CD8-positive, alpha-beta memory T cell (primary cell): ENCODE measurements at places on chromosomes 1 and 21. TPM values are rescaled to one million over a fixed set of nuclear protein-coding genes. Genes with fewer than 3 reads are reported as not detected.

DNA sequence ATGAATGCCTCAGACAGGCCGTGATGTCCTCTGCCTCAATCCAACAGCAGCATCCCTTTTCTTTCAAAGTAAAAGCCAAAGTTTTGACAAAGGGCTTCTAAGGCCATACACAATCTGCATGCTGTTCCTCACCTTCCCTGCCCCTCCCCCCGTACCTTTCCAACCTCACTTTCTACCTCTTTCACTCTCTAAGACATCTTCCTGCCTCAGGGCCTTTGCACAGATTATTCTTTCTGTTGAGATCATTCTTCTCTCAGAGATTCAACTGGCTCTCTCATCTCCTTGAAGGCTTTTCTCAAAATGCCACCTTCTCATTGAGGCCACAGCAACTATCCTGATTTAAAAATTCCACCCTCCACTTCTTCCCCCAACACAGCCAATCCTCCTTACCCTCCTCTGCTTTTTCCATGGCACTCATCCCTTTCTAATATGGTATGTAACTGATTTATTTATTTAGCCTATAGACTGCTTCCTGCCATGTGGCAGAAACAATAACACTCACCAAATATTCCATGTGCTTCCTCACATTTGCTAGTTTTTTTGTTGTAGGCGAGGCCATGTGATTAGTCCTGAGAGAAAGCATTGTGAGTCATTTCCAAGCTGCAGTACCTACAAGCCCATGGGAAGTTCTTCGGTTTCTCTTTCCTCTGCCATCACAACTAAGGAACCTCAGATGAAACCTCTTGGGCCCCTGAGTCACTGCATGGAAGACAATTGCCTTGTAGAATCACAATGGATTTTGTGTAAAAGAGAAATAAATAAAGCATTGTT lies 58.7 kb upstream of the GADD45A start:
- DNase-seq, result no peak

- no peak for DNase-seq
Measured at GRCh38 chr1:109757936-109758786, 5.6 kb downstream of the EPS8L3 start.

GRCh38 chr1:162861625-162862024 lies 650 bp upstream of the CCDC190 start:
- DNase-seq, result no peak

- no peak for DNase-seq
Measured at GRCh38 chr1:240086726-240087125, 5.0 kb upstream of the FMN2 start.

GRCh38 chr1:107548276-107548675 lies 407.4 kb downstream of the NTNG1 start:
- DNase-seq, result no peak

- DNase-seq, result no peak
Measured at GRCh38 chr1:244173240-244173639, 122.2 kb downstream of the ZBTB18 start.

DNA sequence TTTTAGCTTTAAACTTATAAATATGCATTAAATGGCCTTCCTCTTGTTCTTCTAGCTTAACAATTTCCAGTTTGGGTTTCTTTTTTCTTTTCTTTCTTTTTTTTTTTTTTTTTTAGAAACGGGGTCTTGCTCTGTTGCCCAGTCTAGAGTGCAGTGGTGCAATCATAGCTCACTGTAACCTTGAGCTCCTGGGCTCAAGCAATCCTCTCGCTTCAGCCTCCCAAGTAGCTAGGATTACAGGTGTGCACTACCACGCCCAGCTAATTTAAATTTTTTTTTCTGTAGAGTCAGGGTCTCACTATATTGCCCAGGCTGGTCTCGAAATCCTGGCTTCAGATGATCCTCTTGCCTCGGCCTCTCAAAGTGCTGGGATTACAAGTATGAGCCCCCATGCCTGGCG lies 37.9 kb upstream of the RUNX3 start:
- no peak for DNase-seq

DNA sequence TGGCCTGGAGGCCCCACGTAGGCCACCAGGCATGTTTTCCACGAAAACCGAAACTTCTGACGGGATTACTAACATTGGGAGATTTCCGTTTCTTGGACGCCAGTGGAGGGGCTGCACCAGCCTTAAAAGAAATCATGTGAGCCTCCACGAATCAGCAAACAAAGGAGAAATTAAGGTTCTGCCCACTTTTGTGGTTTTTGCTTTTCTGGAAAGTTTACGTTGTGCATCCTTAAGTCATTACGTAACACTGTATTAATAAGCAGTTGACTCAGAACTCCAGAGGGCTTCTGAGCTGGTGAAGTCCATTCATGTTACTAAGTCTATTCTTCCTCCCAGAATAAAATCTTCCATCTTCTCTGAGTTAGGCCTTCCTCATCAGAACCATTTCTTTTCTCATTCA lies 168.5 kb downstream of the PSMG1 start:
- DNase-seq, result no peak

DNA sequence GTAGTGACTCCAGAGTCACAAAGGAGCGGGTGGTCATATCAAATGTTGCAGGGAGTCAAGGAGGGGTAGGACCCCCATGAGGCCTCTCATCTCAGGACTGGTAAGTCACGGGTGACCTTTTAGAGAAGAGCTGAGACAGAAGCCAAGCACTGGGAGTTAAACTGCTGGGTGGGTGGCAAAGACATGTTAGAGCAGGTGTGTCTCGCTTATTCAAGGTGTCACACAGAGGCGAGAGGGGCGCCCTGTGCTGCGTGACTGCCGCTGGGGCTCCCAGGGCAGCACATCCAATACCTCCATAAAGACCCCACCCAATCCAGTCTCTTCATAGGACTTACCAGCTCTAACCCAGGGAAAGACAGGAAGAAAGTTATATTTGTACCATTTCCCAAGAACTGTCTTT lies 15.2 kb downstream of the CASQ2 start:
- DNase-seq, result no peak

GRCh38 chr21:39688010-39688409 lies 57.0 kb upstream of the IGSF5 start:
- DNase-seq, result no peak

- DNase-seq, result no peak
Measured at GRCh38 chr1:24717887-24718650, 27.2 kb upstream of the CLIC4 start.

DNA sequence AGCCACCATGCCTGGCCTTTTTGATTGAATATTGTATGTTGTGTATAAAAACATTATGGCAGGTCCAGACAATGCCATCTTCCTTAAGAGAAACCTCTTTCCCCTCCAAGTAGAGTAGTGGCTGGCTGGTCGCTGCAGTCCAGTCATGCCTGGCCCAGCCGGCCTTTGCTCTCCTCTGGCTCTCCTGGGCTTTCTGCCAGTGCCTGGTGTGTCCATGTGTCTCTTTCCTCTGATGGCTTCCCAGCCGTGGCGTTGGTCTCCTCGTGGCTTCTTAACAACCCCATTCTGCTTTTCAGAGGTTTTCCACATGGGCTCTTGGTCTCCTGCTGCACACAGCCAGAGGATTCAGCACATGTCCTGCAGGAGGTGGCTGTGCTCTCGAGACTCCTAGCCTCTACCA lies 58.7 kb downstream of the DIP2A start:
- DNase-seq, result no peak

GRCh38 chr1:112563341-112563740 lies 54.6 kb downstream of the WNT2B start:
- no peak for DNase-seq

GRCh38 chr1:153623101-153623500 lies 4.2 kb downstream of the S100A13 start:
- DNase-seq, result no peak

DNA sequence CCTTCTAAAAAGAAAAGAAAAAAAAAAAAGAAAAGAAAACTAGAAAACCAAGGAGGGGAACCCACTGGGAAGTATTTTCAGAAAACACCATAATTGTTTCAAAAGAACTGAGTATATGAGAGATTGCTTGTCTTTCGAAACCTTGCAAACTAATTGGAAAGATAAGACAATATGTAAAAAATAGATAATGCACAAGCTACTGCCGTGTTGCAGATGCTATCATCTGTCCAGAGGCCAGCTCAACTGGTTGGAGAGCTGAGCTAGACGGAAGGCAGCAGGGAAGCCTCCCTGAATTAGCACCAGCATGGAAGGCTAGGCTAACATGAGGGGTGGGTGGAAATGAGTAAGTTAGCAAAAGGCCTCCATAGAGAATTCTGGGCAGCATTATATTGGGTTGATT lies 16.2 kb upstream of the CACHD1 start:
- no peak for DNase-seq

GRCh38 chr1:85047144-85047471 lies 1.2 kb downstream of the MCOLN3 start:
- no peak for DNase-seq

- DNase-seq, result no peak
Measured at GRCh38 chr1:113981962-113982931, 3.0 kb downstream of the OLFML3 start.

GRCh38 chr1:112618114-112618720 lies 724 bp downstream of the ST7L start:
- peak; percentile 82 for DNase-seq

DNA sequence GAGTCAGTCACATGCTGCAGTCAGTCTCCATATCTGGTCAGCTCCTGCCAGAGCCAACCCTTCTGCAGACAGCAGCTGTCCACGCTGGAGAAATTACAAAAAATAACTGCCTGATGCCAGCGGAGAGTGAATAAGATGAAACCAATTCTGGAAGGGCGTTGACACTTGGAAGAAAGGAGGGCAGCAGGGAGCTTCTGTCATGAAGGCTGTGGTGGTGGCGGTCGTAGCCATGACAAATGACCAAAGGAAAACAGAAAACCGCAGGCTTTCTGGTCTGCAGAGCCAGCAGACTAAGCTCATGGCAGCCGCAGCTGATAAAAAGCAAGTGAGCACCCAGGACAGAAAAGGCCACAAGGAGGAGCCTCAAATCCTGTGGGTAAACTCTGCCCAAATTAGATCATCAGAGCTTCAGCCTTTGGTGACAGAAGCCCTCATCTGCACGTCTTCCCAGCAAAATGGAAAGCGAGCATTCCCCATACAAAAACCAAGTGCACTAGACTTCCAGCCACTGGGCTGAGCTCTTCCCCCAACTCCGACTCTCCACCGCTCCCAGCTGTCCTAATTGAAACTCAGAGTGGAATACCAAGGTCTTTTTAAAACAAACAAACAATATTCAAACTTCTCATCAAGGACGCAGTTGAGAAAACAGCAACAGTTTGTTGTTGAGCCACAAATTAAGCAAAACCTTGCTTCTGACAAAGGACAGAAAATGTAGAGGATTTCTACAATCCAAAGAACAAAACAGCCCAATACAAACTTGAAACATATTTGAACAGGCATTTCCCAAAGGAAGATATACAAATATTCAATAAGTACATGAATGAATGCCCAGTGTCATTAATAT lies 28.7 kb downstream of the RSPH1 start:
- DNase-seq, result no peak

DNA sequence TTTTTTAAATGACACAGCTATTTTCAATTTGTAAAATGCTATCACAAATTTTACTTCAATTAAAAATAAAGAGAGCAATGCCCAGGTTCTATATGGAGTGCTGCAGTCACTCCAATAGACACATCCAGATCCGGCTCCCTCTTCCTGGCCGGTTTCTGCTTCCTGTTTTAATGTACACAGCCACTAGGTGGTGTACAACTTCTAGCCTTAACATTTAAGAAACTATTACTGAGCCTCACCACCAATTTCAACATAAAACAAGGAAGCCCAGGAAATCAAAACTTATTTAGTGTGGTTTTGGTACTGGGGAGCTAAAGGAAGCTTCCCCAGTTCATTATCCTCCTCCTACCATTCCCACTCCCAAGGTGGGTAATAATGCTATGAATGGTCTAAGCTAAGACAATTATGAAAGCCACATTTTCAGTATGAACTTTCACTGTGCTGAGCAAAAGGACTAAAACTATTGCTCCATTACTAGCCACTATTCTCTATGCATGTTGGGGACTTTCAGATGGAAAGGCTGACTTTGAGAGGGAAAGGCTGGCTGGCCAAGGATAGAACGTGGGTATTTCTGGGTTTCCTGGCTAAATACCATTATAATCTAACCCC lies 25.5 kb upstream of the MTMR11 start:
- peak; percentile 52 for DNase-seq

GRCh38 chr1:160101037-160101716 lies 2.8 kb upstream of the IGSF8 start:
- DNase-seq, result peak; percentile 62

DNA sequence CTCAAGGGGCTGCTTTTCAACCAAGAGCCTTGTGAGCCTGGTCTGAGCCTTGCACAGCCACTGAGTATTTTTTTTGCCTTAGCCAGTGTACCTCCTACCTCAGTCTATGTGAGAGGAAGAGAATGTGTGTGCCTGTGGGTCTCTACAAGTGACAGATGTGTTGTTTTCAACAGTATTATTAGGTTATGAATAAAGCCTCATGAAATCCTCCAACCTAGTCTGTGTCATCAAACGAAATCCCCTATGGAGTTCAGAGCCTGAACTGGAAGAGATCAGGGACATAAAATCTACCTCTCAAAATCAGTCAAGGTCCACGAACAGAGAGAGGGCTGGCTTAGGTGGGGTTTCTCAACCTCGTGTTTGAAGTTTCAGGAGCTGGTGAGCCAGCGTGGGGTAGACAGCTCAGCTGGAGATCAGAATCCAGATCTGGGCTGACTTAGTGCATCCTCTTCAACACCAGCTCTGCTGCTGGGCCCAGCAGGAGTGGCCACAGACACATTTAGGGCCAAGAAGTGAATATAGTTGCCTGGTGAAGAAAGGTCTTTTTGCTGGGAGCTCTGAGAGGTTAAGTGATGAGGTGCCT lies 8.2 kb downstream of the XKR8 start:
- no peak for DNase-seq

TRPM2 gene
- total RNA-seq, result 2.6 TPM

DLGAP3 gene
- 0.82 TPM for total RNA-seq

LCE1C gene
- not detected for total RNA-seq

IVL gene
- not detected for total RNA-seq

CRNN gene
- not detected for total RNA-seq

KPNA6 gene
- total RNA-seq, result 96.7 TPM

DMRTA2 gene
- total RNA-seq, result not detected

PRKCZ gene
- total RNA-seq, result 15.4 TPM
